ENCODE measurements at places on chromosomes 6 and 20.
A peak's percentile ranks its signal among the peaks of the same experiment; 100 is the strongest.

- no peak for DNase-seq
These were observed 12.2 kb upstream of the DSTN start for GRCh38 chr20:17557675-17558006.

- DNase-seq, result no peak
These were observed 5.8 kb downstream of the ANGPT4 start for GRCh38 chr20:910132-910869.

DNA sequence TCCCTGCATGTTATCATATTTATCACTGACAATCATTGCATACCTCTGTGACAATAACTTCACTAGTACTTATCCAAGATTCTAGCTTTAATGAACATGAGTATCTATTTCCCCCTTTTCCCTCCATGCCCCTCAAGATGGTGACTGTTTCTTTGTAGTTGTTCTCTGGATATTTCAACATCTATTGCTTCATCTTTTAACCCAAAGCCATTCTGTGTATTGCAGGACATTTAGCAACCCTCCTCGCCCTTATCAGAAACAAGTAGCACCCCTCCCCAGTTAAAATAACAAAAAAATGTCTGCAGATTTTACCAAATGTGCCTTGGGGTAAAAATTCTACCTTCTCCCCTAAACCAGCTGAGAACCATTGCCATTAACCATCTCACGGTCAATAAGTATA is 979.8 kb upstream of the MANEA start:
- DNase-seq, result no peak

- peak; percentile 25 for DNase-seq
These were observed 42.0 kb upstream of the ESR1 start for GRCh38 chr6:151765444-151765886.

DNA sequence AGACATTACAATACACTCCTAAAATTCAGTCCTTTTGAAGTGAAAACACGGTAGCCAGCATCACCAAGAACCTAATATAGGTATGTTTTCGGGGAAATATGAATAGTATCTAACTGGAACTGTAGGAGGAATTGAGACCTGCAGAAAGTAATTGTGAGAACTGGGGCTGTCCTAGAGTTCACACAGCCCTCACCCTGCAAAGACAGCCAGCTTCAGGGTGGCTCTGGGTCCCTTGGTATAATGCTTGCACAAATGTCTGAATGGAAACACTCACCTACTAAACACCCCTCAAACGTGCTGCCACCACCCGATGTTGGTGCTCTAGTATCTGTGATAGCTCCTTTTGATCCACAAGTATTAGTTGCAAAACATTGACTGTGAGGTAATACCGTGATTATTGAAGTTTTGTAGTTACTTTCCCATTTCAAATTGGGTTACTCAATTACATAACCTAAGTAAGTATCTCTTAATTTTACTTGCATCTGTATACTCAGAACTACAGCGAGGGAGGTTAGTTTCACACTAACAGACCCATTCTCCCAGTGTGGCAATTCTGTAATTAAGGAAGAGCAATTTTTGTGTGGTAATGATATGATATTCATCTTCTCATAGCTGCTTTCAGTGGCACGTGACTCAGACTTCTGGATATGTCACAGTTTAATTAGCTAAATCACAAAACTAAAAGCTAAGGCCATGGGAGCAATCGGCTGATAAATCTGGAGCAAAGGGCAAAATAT is 129.5 kb downstream of the INSM1 start:
- no peak for DNase-seq

Data from Peyer's patch (tissue), 4 donors.